Smooth muscle cell of bladder (primary cell): ENCODE measurements at places on chromosomes 4 and X. TPM values are rescaled to one million over a fixed set of nuclear protein-coding genes. Genes with fewer than 3 reads are reported as not detected.

The CSAG2 gene
- total RNA-seq = not detected in 2 replicates

The VCX2 gene
- not detected in 2 replicates for total RNA-seq

The MND1 gene
- total RNA-seq = 3.1 TPM in 2 replicates

The REPS2 gene
- total RNA-seq = 0.09 and 0.14 TPM in 2 replicates

The LNX1 gene
- total RNA-seq = 1.7 and 6.5 TPM in 2 replicates

The CDX4 gene
- total RNA-seq = not detected in 2 replicates

The CD38 gene
- total RNA-seq = under 0.01 and 0.14 TPM in 2 replicates

The RAB33A gene
- 2.4 and 6.0 TPM in 2 replicates for total RNA-seq

The MUC7 gene
- not detected in 2 replicates for total RNA-seq

The GUCY1B1 gene
- total RNA-seq = 6.3 and 10.2 TPM in 2 replicates

The PDGFC gene
- total RNA-seq = 21.6 and 31.6 TPM in 2 replicates

The BMX gene
- total RNA-seq = under 0.01 and 0.14 TPM in 2 replicates

The HS3ST1 gene
- 0.65 and 1.3 TPM in 2 replicates for total RNA-seq

The IBSP gene
- not detected in 2 replicates for total RNA-seq

The RHOXF2B gene
- under 0.01 TPM in 1 of 2 replicates, not detected in the other for total RNA-seq

The CT45A8 gene
- not detected in 2 replicates for total RNA-seq

The DCLK2 gene
- 5.8 and 8.9 TPM in 2 replicates for total RNA-seq

The SUPT20HL2 gene
- total RNA-seq = 0.09 and 0.14 TPM in 2 replicates

The SPACA5 gene
- not detected in 2 replicates for total RNA-seq

The NOX1 gene
- total RNA-seq = 0.14 TPM in 1 of 2 replicates, not detected in the other

The CSAG1 gene
- total RNA-seq = not detected in 2 replicates

The ODAPH gene
- not detected in 2 replicates for total RNA-seq

The CT47B1 gene
- total RNA-seq = not detected in 2 replicates

The ANKRD50 gene
- 24.2 and 42.8 TPM in 2 replicates for total RNA-seq

The HSFX2 gene
- 0.14 and 0.28 TPM in 2 replicates for total RNA-seq

The CDS1 gene
- total RNA-seq = 0.28 and 0.43 TPM in 2 replicates

The MAGEC3 gene
- not detected in 2 replicates for total RNA-seq

The MAPK10 gene
- total RNA-seq = 14.4 and 26.0 TPM in 2 replicates

The GAGE12C gene
- not detected in 2 replicates for total RNA-seq

The TMEM154 gene
- total RNA-seq = 1.3 and 2.3 TPM in 2 replicates

The GBA3 gene
- not detected in 2 replicates for total RNA-seq
